ENCODE measurements at places on chromosomes 12 and 14.

GRCh38 chr14:29925736-29926135 is 1.9 kb downstream of the PRKD1 start:
- no peak for DNase-seq

DNA sequence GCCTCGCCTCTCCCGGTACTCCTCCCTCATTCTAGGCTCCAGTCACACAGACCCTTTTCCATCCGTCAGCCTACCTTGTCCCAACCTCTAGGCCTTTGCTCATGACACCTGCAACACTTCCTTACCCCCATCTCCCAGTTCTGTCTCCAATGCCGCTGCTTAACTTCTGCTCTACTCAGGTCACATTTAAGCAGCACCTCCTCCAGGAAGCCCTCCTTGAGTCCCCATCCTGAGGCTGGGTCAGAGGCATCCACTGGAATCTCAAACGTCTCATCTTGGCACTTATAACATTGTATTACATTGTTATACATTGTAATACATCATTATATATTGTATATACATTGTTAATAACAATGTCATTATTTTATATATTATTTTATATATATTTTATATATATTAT is 32.8 kb downstream of the RASAL1 start:
- DNase-seq, result no peak

- no peak for DNase-seq
Observed at GRCh38 chr12:90393089-90393488, 561.9 kb downstream of the CCER1 start.

GRCh38 chr14:97978341-97978740 is 1181.2 kb downstream of the VRK1 start:
- DNase-seq, result peak; percentile 86

- peak; percentile 73 for DNase-seq
Observed at GRCh38 chr12:13258197-13258596, 61.7 kb downstream of the EMP1 start.

DNA sequence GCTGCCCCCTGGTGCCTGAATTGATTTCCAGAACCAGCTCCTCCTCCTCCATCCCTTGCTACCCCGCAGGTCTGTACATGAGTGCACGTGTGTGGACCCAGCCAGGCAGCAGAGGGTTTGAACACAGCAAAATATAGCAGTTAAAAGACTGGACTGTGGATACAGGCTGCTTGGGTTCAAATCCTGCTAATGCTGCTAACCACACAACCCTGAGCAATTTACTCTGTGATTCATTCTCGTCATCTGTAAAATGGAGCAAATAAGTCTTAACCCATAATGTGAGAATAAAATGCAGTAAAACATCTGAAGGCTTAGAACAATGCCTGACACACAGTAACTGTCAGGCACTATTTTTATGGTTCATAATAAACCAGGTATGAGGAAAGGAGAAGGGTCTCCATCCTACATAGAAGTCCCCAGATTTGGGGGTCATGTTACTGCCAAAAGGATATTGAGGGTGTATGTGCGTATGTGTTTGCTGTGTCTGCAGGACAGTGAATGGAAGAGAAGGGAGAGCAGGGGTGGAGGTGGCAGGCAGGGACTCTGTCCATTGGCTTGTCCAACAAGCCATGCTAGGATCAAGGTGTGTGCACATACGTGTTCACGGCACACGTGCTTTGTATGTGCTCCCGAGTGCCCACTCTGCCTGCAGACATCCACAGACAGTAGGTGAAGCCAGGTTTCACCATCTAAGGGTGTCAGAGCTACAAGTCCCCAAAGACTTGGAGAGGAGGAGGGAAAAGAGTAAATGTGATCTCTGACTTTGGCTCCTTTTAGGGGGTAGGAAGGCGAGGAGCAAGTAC is 1.5 kb upstream of the STAT6 start:
- no peak for DNase-seq

- DNase-seq, result no peak
Observed at GRCh38 chr12:94123127-94123526, 25.2 kb upstream of the PLXNC1 start.

DNA sequence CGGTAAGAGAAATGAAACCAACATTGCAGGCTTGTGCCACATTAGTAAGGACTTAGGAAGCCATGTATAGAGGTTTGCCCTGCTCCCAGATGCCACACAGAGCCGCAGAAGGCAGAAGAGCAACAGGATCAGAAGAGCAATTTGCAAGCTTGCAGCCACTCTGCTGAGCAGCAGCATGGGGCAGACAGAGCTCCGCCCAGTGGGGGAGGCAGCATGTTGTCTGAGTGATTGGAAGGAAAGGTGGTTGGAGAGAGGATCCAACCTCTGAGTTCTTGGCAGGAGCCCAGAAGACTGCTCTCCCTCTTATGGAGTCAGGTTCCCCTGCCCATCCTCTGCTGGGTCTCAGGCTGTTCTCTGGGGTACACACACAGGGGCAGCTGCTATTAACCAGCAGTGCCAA is 2.3 kb upstream of the KRT6A start:
- peak; percentile 51 for DNase-seq

DNA sequence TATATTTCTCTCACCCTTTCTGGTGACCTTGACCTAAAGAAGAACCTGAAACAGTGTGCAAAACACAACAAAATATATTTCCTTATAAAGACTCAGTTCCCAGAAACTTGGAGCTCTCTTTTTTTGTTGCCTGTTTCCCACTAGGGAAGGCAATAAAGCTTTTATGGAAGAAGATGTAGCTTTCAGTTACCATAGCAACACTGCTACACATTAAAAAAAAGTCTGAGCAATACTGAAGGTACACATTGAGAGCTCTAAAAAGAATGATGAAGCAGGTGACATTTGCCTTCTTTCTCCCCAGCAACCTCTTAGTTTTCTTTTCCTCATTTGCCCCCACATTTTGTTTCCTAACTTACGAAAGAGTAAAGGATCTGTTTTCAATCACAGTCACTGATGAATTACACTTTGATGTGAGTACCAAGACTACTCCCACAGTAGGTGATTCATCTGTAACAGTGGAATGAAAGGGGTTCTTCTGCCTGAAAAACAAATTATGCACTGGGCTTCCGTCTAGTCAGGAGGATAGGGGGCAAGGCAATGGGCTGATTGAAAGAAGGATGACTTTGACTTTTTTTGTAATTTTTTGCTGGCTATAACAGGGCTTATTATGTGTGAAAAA is 1.1 kb upstream of the CATSPERB start:
- no peak for DNase-seq

- no peak for DNase-seq
Observed at GRCh38 chr12:41362510-41362909, 174.4 kb downstream of the PDZRN4 start.

DNA sequence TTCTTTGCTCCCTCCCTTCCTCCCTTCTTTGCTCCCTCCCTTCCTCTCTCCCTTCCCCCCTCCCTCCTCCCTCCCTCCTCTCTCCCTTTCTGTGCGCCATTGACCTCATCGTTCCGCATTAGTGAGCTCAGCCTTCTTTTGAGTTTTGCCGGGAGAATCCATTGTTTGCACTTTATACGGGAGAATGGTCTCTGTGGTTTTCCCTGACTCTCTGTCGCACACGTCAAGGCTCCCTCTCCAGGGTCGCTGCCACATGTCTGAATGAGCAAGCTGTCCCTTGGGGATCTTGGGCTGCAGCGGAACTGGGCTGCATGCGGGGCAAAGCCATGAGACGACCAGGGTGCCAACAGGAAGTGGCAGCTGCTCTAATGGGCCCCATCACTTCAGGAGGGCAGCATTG is 118.5 kb downstream of the GLT1D1 start:
- DNase-seq, result peak; percentile 91

DNA sequence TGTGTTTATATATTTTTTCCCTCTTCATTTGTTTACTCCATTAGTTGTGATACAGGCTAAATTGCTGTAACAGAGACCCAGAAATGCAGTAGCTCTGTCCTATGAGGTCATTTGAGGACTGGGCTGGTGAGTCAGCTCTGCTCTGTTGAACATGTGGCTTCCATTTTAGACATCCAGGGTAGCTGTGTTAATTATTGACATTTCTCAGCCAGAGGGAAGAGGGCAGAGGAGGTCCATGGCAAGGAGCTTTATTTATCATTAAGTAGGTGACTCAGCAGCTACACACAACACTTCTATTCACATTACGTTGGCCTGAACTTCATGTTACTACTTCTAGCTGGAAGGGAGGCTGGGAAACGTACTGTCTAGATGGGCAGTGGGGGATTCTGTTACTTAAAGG is 85.4 kb downstream of the PTCSC3 start:
- DNase-seq, result no peak

DNA sequence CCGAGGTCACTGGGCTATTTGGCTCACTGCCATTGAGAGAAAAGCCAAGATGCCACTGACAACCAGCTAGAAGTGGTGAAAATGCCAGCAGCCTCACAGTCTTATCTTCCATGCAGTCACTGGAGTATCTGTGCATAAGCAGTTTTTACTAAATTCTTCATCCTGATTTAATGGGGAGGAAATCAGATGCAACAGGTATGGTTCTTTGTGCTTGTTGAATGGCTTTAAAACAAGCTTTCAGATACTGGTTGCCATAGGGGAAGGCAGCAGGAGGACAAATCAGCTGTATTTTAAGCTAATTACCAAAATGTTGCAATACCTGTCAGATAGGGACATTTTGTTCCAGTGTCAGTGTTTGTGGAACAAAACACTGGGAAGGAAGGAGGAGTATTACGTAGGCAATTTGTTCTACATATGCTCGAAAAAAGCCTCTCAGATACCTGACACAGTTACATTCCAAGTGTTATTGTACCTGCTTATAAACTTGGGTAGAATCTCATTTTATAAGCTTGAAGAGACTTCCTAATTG is 54.1 kb upstream of the ARHGAP5 start:
- DNase-seq, result no peak

- no peak for DNase-seq
Observed at GRCh38 chr12:125455556-125455955, 390.3 kb downstream of the AACS start.

DNA sequence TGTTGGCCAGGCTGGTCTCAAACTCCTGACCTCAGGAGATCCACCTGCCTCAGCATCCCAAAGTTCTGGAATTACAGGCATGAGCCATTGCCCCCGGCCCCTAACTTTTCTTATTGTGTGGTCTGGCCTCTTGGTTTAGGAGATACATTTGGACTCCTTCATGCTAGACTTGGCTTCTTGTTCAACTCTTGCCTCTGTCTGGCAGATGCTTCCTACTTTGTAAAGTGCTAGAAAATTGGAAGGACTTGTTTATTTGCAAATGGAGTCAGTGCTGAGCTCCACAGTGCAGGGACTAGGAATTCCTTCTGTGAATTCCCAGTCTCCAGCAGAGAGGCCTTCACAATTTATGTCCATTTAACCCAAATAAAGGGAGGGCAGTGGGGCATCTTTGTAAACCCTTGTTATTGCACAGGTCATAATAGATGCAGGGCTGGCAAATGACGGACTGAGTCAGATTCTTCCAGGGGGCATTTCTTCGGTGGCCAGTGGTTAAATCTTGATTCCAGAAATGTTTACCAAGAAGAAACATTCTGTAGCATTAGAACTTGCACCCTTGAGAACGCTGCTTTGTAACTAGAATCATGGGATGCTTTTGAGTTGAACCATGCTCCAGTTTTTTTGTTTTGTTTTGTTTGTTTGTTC is 73.8 kb upstream of the TBX3 start:
- DNase-seq, result no peak

GRCh38 chr14:103141117-103141796 is 18.0 kb downstream of the TNFAIP2 start:
- no peak for DNase-seq

- DNase-seq, result no peak
Observed at GRCh38 chr12:78191611-78192010, 360.9 kb downstream of the NAV3 start.

- DNase-seq, result no peak
Observed at GRCh38 chr12:57996520-57996919, 55.2 kb downstream of the ATP23 start.

- no peak for DNase-seq
Observed at GRCh38 chr12:46629331-46630229, 196.2 kb downstream of the SLC38A4 start.

DNA sequence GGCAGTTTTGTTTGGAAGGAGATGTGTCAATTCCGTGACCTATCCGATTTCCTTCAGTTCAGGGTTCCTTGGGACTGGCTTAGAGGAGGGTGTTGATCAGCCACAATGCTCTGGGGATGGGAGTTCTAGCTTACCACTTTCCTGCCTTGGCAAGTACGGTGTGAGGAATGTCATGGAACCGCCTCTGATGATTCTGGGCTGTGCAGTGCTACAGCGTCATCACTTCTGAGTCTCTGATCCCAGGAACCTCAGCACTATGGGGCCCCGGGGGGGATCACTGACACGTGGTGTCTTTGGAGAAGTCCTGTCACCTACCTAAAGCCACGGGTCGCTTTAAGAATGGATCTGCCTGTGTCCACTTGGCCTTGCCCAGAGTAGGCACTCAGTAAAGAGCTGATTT is 271.5 kb upstream of the FKBP4 start:
- DNase-seq, result no peak

DNA sequence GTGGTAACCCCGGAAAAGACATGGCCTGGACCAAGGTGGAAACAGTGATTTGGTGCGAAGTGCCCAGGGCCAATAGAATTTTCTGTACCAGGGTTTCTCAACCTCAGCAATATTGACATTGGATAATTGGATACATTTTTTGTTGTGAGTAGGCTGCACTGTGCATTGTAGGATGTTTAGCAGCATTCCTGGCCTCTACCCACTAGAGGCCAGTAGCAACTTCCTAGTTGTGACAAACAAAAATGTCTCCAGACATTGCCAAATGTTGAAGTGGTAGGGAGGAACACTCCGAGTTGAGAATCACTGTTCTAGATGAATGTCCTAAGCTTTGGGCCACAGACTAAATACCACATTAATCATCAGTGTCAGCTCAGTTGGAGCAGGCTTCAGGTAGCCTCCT is 6.2 kb upstream of the CGRRF1 start:
- DNase-seq, result no peak

- DNase-seq, result no peak
Observed at GRCh38 chr12:116263844-116264243, 13.6 kb downstream of the MED13L start.

- no peak for DNase-seq
Observed at GRCh38 chr14:23173031-23173430, 10.4 kb downstream of the SLC7A8 start.

DNA sequence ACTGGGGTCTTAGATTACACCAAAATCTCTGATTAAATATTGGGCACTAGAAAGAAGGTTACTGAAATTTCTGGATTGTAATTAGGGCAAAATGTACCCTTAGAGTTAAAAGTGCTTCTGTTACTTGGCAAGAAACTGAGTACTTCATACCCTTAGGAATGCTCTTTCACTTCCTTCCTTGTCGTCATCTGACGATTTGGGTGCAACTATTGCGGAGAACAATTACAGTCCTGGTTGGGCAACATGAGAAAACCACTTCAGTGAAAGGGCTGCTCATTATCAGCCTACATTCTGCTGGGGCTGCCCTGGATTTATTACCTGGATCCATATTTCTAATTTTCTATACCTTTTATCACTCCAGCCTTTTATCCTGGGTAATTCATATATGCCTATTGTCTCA is 348.5 kb upstream of the MDGA2 start:
- no peak for DNase-seq

DNA sequence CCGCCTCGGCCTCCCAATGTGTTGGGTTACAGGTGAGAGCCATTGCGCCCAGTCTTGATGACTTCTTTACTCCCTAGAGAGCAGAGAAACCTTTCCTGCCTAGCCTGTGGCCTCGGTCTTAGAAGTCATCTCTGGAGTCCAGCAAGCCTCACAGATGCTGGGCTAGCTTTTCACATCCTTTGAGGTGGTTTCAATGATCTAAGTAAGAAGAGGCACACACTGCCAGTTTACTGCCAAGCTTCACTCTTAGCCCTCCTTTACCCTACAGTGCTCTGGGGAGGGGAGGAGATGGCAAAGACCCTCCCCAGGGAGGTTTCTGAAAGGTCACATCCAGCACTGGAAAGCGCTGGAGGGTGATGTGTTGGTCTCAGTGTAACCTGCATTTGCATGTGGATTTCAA is 304.8 kb downstream of the PCNX1 start:
- DNase-seq, result no peak

- no peak for DNase-seq
Observed at GRCh38 chr12:51323966-51324895, at the start of gene BIN2. BIN2 (minus strand) TSS chr12:51324174; CDS start chr12:51324102, 72 bp downstream.

Measured in eye (tissue), 1 donor.